ENCODE measurements at places on chromosomes 7 and 10.

GRCh38 chr7:32519763-32520162 is 24.5 kb downstream of the AVL9 start:
- no peak for DNase-seq

DNA sequence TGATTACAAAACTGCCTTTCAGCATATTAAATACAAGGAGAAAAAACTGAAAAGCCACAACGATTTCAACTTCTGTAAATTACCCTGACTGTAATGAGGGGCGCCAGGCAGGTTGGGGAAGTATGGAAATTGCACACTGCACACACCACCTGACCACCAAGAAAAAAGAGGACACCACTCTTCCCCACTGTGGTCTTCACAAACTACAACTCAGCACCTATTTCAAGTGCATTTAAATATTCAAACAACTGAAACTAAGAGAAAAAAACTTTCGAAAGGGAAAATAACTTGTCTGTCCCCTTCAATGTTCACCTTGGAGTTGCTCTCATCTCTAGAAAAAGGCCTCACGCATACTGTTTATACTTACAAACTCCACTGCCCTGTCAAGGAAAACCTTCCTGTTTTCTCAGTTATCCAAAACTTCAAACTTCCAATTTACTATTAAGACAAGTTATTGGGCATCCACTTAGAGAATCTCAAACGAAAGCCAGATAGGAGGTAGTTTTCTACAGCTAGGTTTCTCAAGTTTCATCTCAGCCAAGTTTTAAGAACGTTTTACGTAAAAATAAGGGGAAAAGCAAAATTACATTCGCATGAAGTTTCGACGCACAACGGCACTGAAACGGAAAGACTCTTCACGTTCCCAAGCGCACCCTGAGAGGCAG is 1.4 kb downstream of the LARP4B start:
- no peak for DNase-seq

DNA sequence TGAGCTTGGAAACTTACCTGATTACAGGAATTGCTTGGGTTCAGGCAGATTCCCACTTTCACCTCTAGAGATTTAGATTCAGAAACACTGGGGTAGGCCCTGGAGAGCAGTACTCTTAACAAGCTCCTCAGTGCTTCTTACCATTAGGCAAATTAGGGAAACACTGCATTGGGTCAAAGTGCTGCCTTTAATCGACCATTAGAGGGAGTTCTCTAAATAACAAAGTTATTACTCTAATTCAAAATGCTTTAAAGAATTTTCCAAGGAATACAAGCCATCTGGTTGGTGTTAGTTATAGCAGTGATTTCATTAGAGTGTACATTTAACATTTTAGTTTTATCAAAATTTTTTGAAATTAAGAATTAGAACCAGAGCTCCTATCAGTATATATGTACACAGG is 324.5 kb downstream of the GFRA1 start:
- no peak for DNase-seq

DNA sequence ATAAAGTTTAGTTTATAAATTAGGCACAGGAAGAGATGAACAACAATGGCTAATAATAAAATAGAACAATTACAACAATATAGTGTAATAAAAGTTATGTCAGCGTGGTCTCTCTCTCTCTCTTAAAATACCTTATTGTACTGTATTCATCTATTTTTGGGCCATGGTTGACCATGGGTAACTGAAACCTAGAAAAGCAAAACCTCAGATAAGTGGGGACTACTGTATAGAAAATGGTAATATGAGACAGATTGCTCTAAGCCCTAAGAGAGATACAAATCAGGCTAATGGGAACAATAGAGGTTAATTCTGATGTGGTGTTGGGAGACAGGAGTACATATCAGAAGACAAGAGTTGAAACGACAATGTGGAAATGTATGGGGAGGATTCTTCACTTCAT is 86.2 kb downstream of the ZNF365 start:
- no peak for DNase-seq

GRCh38 chr10:113965077-113965476 is 78.6 kb upstream of the ADRB1 start:
- DNase-seq, result no peak

DNA sequence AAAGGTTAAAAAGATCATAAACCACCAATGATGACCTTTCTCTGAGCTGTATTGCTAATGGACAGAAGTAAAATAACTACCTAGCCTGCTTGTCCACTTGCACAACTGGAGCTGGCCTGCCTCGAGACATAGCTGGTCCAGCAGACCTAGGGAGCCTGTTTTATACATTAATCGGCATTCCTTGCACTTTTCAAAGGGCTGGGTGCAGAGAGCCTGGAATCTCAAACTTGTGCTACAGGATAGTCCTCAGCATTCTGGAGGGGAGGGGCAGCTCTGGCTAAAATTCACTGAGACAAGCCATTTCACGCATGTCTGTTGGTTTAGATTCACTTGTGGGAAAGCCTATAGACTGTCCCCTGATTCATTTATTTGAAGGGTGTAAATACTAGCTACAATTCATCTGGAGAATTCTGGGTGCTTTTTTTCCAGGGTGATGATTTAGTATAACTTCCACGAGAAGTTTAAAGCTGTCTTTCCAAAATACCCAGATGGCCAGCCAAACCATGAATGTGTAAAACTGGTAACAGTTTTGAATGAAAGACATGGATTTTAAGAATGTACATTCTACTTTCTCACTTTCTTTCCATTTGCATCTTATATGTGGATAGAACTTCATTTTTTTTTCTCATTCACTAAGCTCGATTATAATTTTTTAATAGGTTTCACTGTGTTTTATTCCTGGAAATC is 389.4 kb downstream of the KCNMA1 start:
- DNase-seq, result no peak

DNA sequence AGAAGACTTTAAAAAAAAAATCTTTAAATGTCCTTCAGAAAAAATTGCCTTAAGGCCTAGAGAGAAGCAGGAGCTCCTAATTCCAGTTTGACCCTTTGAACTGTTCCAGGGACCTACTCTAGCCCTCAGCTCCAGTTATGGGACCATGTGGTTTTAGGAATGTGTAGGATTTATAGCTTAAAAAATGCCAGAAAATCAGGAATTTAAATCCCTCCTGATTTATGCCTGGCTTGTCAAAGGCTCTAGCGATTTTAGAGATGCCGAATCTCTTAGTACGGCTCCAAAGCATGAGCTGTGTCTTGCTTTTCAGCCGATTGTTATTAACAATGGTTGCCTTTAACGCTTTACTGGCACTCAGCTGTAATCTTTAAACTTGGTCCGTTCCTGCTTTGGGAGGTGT is 130.6 kb upstream of the NPVF start:
- no peak for DNase-seq

- DNase-seq, result no peak
Measured at GRCh38 chr7:55018361-55019190, at the start of gene EGFR. EGFR (plus strand) TSS chr7:55019017; CDS start chr7:55019278, 261 bp downstream.

DNA sequence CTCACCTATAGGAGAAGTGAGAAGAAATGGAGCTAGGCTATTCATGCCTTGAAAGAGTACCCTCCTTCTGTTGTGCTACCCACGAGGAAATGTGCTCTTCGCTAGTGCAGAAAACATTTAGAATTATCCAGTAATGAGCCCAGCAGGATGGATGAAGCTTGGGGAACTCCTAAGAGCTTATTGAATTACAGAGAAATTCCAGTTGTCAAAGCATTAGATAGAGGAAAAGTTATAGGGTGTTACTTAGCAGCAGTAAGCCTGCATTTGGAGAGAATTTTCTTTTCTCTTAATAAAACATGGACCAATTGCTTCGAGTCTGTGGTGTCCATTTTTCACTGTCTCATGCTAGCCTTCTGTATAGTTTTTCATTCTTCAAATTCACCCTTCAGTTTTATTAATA is 5.0 kb downstream of the R3HCC1L start:
- no peak for DNase-seq

DNA sequence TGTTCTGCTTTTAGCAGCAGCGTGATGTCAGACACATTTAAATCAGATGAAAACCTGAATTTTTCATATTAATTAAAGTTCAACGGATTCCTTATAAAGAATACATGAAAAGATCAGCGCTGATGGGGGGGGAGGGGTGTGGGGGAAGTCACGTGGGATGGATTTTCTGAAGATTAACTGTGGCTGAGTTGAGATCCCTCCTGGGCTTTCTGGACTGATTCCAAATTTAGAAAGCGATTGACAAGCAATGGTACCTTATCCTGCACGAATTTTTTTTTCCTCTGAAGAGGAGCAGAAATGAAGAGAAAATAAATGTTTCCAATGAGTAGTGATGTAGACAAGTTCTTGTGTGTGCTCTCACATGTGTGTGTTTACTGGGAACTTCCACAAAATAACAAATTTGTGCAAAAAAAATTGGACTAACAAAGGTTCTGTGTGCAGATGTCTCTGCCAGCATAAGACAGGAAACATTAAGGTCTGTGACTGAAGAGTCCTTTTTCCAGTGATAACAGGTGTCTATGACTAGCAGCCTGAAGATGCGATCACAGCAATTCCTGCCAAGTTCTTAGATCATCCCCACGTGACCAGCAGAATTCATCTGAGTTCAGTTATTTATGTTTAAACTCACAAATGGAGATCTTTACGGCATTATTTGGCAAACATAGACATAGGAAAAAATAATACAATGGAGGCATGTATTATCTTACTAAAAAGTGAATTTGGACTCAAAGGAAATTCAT is 585.2 kb upstream of the CELF2 start:
- DNase-seq, result no peak

- no peak for DNase-seq
Measured at GRCh38 chr7:1236132-1236661, 3.5 kb downstream of the UNCX start.

DNA sequence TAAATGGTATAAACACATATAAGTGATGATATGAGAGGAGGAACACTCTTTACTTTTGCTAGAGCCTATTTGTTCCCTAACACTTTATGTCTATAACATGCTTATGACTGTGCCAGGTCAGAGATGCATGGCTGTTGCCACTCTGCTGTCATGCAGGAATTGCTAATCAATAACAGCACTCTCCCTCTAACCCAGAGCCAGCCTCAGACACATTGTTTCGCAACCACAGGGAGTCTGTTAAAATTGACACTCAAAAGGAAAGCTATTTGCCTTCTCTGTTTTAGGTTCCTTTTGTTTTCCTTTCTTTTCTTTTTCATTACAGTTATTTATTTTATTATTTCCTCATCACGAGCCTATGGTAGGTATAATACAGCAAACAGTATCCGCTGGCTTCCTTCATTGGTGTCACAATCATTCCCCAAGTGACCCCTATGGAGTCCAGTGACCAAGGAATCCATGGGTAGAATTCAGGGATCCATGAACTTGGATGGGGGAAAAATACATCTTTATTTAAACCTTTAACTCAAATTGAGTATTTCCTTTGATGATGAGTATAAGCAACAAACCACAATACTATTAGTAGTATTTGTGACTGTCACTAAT is 6.8 kb downstream of the PON2 start:
- DNase-seq, result no peak

DNA sequence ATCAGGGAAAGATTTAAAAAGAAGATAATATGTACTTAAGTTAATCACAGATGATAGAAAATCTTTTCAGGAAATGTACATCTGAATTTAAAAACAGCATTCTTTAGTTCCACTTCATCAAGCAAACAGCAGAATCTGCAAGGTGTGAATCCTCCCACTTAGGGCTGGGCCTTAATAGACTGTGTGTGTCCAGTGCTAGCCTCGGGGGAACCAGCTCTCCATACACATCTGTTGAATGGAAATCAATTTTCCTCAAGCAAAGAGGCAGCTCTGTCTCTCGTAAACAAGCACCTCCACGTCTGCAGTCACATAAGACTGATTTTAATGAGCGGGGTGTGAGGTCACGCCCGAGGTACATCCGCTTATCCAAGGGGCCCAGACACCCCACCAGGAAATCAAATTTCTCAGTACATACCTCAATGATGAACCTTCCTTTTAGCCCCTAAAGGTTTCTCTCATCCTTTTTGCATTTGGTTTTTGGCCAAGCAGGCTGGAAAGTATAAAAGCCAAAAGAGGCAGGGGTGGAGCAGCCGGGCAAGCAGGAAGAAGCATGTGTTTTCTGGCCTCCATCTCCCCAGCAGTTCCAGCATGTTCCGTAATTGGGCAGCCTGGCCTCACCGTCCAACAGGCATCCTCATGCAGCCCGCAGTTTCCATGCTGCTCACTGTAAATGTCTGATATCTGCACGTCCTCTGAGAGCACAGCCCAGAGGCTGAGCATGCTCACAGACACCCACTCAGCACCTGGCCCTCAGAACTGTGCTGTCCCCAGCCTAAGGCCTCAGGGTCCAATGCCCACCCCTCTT is 131.3 kb downstream of the GLI3 start:
- DNase-seq, result no peak

DNA sequence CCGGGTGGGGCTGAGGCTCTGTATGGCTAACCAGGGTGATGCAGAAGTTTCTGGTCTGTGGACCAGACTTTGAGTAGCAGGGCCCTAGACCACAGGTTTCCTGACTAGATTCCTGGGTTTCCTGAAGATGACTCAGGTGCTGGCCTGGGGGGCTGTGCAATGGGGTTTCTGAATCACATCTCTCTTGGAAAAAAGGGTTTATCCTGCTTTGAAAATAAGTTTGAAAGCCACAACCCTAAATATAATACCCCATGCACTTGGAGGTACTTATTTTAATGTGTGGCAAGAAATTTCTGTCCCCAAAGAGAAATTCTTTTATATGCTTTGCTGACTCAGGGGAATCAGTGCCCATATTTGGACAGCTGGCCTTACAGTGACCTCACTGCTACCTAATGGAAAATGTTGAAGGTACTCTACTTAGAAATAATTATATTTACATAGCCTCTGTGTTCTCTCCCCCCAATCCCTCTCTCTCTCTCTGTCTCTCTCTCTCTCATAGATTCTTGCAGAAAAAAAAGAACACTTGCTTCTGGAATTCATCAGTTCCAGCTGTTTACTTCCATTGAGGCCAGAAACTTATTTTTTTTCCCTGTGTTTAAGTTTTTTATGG is 184.4 kb upstream of the LYZL2 start:
- DNase-seq, result no peak

DNA sequence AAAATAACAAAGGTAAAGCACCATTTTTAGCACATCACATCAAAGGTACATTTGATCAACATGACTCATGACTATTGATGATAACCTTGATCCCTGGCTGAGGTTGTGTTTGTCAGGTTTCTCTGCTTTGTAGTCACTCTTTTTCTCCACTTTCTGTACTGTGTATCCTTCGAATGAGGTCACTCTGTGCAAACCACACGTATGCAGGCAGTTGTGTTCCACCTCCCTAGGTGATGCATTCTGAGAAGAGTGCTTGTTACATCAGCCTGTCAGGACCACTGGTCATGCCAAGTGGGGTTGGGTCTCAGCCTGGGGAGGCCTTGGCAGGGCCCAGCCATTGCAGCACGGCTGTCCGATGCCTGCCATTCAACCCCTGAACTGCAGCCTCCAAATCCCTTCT is 62.8 kb upstream of the GJD4 start:
- no peak for DNase-seq

Data from stimulated activated CD8-positive, alpha-beta memory T cell treated with anti-CD3 and anti-CD28 coated beads, Interleukin-2, amount 100 ng/mL, for 1 hour (primary cell).